Activated naive CD4-positive, alpha-beta T cell treated with anti-CD3 and anti-CD28 coated beads for 36 hours (primary cell): ENCODE measurements at places on chromosomes 3 and 15.

DNA sequence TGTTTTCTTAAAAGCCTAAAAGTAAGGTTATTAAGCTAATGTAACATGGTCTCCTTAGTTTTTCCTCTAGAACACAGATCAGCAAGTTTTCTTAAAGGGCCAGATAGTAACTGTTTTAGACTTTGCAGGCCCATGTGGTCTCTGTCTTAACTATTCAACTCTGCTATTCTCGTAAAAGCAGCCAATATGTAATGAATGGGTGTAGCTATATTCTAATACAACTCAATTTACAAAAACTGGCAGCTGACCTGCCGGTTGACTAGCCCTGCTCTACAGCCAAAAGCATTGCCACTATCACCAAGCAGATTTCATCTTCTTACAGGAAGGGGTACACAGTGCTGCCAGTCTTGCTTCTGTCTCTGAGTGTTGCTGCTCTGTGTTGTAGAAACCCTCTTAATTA, 27.4 kb downstream of the KCNMB3 start:
- DNase-seq, result no peak

DNA sequence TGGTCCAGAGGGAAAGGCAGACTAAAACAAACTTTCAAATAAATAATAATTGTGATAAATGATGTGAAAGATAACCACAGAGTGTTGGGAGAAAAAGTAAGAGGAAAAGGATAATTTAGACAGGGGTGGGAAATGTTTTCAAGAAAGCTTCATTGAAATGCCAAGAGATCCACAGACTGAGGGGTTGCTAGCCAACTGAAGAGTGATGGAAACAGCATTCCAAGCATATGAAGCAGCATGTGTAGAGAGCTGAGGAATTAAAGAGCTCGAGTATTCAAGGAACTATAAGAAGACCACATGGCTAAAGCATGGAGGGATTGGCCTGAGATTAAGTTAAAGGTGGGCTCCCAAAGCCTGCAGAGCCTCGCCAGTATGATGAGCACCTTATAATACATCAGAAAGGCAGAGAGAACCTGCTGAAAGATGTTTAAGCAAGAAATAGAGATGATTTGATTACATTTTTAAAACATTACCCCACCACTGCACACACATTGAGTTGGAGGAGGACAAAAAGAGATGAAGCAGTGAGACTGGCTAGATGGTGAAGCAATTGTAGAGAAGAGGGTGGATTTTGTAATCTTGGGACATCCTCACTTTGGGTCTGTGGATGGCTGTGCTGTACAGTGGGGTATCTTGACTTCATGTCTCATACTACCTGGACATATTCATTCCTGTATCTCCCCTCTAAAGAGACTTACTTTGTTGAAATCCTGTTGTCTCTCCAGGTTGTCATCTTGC, 100.8 kb downstream of the STAC start:
- DNase-seq, result no peak

- peak; percentile 62 for DNase-seq
Observed at GRCh38 chr3:33372218-33373081, 67.8 kb downstream of the UBP1 start.

- DNase-seq, result peak; percentile 62
Observed at GRCh38 chr3:122415104-122415744, 638 bp downstream of the WDR5B start.

GRCh38 chr3:10289077-10289476, 3.7 kb downstream of the GHRL start:
- no peak for DNase-seq

GRCh38 chr3:15428539-15428938, 1.1 kb downstream of the EAF1 start:
- DNase-seq, result peak; percentile 50

DNA sequence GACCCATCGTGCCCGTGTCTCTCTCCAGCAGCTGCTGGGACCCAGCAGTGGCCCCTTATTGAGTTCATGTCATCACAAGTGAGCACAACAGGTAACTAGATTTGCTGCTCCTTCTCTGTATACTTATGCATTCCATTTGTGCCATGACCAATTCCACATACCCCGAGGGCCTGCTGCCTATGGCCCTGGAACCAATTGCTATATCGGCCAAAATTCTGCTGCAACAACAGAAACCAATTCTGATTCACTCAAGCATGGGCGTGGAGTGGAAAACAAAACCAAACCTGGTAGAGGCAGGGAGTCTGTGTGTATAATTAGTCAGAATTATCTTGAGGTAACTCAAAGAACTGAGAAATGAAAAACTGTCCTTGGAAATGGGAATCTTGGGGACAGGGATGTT, 516.6 kb downstream of the EPHB1 start:
- no peak for DNase-seq

DNA sequence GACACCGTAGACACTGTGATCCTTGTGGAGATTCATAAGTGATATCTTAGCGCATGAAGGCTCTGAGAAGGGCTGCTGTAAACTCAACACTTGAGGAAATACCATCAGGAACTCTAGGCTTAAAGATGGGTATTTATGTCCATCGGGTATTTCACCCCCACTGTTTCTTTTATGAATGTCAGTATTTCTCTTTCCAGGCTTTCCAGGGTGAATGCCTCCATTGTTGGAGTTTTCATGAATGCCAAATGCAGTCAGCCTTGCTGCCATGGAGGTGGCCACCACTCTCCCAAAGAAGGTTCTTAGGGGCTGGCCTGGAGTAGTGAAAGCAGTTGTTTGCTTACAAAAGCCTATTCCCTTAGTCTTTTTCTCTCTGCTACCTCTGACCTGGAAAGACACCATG, 259.2 kb downstream of the SLCO3A1 start:
- no peak for DNase-seq

- DNase-seq, result no peak
Observed at GRCh38 chr3:25495726-25496253, 67.7 kb downstream of the RARB start.

GRCh38 chr3:29454161-29454611, 173.3 kb downstream of the RBMS3 start:
- no peak for DNase-seq

DNA sequence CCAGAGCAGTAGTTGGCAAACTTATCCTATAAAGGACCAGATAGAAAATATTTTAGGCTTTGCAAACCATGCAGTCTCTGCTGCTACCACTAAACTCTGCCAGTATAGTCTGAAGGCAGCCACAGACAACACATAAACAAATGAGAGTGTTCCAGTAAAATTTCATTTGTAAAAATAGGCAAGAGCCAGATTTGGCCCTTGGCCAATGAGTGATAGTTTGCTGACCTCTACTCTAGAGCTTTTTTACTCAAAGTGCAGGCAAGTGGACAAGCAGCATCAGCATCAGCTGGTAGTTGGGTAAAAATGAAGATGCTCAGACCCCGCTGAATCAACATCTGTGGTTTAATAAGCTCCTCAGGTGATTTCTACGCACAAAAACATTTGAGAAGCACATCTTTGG, 269.8 kb downstream of the NTRK3 start:
- DNase-seq, result no peak

GRCh38 chr15:66937588-66937987, 127.8 kb upstream of the SMAD3 start:
- no peak for DNase-seq

- DNase-seq, result peak; percentile 47
Observed at GRCh38 chr3:20185331-20185678, 701 bp downstream of the SGO1 start.

DNA sequence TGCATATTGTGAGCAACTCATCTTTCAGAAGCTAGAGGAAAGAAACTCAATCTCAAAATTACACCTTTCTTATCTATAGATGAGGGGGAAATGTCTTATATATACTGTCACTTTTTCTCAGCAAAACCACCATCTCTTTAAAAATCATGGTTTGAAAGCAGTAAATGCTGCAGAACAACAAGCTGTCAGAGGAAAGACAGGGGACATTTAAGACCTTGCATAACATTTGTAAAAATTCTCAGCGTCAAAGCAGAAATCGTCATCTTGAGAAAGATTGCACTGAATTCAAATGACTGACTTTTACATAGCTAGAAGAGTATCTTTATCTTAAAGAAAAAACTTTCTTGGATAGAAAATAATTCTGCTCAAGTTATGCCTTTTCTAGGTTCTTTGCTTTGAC, 122.2 kb upstream of the CADPS start:
- DNase-seq, result no peak

DNA sequence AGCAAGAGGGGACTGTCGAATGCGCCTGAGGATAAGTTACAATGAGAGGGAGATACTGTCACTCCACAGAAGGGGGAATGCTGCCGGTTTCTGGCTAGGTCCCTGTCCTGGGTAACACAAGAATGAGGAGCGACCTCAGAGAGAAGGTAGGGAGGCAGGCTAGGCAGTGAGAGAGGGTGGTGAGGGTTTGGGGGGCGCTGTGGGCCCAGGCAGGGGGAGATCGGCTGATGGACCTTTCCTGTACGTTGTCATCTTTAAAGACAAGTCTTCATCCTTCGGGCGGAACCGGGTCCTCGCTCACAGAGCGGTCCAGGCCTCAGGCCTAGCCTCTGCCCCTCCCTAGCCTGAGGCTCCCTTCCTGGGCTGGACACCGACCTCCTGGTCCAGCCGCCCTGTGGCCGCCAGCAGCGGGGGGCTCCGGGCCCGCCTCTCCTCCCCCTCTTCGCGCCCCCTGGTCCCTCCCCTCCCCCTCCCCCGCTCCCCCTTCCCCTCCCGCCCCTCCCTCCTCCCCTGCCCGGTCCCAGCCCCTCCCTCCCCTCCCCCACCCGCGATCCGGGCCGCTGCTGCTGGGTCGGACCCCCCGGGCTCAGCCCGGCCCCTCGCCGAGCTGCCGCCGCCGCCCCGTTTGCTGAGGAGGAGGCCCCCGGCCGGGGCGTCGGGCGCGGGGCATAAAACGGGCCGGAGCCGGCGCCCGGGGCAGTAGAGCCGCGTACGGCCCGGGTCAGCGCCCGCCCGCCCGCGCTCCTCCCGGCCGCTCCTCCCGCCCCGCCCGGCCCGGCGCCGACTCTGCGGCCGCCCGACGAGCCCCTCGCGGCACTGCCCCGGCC, at the start of gene CHRD:
Gene CHRD, plus strand, starts transcription at position 697 of the 827 bp plus-strand sequence. CDS start 265 bp downstream, outside the sequence.
- no peak for DNase-seq

- no peak for DNase-seq
Observed at GRCh38 chr15:28895146-28895545, 9.4 kb downstream of the APBA2 start.

- no peak for DNase-seq
Observed at GRCh38 chr15:69662645-69663000, 210.0 kb downstream of the RPLP1 start.

GRCh38 chr3:127606981-127607595, 8.9 kb downstream of the MCM2 start:
- DNase-seq, result no peak

GRCh38 chr3:10219737-10220136, 28.5 kb upstream of the TATDN2 start:
- no peak for DNase-seq

- DNase-seq, result no peak
Observed at GRCh38 chr3:66534304-66534845, 33.6 kb upstream of the LRIG1 start.

DNA sequence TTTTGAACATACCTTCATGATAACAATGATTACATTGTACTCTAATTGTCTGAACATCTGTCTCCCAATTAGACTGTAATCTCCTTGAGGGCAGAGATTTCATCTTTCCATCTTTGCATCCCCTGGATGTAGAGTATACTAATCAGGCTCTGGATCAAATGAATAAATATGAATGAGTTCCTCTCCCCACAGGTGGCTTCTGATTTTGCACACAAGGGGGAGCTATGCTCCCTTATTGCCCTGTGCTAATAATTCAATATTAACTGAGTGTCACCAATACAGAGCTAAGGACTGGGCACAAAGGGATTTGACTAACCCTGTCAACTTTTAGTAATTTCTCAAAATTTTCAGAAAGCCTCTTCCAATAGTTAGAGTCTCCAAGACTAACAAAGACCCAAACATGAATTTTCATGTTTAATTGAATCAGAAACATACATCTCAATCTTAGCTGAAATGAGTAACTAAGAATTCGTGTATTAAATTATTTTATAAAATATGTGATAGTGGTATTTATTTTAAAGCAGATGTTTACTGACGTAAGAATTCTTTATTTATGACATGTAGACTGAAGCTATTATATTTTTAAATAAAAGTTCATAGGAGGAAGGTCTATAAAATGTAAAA, 3.0 kb downstream of the DUOXA1 start:
- peak; percentile 62 for DNase-seq

GRCh38 chr3:70857916-70858315, 545.5 kb upstream of the MDFIC2 start:
- no peak for DNase-seq

DNA sequence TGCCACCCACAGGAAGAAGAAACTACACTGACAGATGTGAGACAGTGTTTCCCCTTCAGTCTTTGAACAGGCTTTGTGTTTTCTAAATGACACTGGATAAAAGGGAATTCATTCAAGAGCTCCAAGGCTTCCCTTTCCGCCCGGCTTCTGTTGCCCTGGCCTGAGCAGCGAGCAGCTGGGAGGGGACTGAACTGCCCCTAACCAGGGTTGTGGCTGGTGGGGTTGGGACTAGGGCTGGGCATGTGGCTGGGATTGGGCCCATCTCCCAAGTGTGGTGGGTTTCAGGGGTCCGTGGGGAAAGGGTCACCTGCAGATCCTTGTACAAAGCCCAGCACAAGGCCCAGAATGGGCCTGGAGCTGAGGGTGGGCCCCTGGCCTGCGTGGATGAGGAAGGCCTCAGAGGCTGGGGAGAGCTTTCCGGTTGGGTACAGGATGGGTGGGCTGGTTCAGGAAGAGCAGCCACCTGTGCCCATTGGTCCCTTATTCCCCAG, 10.4 kb downstream of the VILL start:
- DNase-seq, result no peak

- no peak for DNase-seq
Observed at GRCh38 chr15:27260523-27260922, 289.5 kb downstream of the GABRG3 start.

DNA sequence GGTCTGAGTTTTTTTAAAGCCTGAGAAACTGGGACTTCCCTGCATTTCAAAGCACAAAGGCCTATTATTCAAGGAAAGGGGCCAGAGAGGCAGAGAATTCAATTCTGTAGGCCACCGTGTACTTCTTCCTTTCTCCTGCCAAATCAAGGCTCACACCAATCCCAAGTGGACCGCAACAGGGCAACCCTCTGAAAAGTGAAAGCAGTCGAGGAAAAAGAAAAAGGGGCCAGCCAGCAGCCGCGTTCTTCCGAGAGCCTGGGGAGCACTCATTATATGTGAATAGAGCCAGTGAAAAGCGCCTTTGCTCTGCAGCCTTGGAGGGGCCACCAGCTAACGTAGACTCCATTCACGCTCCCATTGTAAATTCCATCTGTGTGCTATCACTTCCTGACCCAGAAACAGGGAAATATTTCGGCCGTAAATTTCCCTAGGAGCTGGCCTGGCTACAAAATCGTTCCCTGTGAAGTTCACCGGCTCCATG, 45.9 kb upstream of the THUMPD3 start:
- DNase-seq, result no peak

DNA sequence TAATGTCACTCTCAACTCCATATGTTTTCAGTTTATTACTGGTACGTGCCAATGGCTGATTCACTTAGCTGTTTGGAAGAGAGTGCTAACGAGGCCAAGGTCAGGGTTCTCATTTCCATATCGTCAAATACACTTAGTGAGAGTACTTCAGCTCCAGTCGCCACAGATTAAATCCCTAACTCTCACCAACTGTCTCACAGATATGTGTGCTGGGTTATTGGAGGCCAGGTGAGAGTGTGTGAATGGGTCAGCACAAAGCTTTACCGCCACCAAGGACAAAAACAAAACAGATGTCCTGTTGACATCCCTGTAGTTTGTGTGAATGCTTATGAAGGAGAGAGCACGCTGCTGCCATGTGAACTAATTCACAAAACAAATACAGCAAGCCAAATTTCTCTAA, 133.5 kb upstream of the TBL1XR1 start:
- DNase-seq, result no peak
